Skeletal muscle cell (primary cell): ENCODE measurements at places on chromosomes 2 and 18.
A peak's percentile ranks its signal among the peaks of the same experiment; 100 is the strongest.

DNA sequence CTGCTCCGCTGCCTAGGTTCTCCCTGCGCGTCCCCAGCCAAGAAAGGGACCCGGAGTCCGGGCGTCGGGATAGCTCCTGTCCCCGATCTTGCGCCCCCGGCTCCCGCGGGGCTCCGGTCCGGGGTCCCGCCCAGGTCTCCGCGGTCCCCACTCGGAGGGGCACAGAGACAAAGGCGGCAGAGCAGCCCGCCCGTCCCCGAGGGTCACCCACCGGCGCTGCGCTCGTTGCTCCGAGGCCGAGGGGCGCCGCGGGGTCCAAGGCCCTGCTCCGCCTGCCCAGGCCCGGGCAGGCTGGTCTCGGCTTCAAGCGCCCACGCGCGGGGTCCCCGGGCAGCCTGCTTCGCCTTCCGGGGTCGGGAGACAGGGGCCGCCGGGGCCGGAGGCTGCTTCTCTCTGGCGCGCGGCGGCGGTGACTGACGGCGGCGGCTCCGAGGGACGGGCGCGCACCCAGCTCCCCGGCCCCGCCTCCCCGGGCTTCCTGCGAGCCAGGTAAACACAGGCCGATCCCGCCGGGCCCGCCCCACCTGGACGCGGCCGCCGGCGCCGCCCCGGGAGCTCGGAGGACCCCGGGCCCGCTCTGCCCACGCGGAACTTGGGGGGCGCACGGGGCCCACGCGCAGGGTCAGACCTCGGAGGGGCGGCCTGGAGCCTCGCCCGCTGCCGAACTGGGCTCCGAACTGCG lies at the start of gene MBP:
TSS of gene MBP (minus strand) at position 415 of the 682 bp plus-strand sequence. CDS start 27,522 bp downstream, outside the sequence.
- DNase-seq: no peak

- peak; percentile 46 for DNase-seq
These were observed 561.9 kb upstream of the ID2 start for GRCh38 chr2:8119782-8120505.

- DNase-seq: no peak
These were observed 88.1 kb downstream of the TTC27 start for GRCh38 chr2:32715981-32716380.

- DNase-seq: no peak
These were observed 44.8 kb downstream of the DIPK1C start for GRCh38 chr18:74412116-74412880.

DNA sequence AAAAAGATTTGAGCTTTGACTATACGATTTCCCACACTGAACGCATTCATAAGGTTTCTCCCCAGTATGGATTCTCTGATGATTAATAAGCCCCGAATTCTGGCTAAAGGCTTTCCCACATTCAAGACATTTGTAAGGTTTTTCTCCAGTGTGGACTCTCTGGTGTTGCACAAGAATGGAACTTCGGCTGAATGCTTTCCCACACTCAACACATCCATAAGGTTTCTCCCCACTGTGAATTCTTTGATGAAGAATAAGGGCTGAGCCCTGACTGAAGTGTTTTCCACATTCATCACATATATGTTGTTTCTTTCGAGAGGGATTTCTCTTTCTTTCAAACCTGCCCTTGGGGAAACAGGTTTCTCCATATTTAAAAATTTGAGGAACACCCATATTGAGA lies 6.9 kb downstream of the ZNF24 start:
- DNase-seq: no peak

- DNase-seq: no peak
These were observed 28.0 kb downstream of the GCG start for GRCh38 chr2:162123806-162124758.

GRCh38 chr18:73043211-73043610 lies 175.4 kb upstream of the NETO1 start:
- no peak for DNase-seq

DNA sequence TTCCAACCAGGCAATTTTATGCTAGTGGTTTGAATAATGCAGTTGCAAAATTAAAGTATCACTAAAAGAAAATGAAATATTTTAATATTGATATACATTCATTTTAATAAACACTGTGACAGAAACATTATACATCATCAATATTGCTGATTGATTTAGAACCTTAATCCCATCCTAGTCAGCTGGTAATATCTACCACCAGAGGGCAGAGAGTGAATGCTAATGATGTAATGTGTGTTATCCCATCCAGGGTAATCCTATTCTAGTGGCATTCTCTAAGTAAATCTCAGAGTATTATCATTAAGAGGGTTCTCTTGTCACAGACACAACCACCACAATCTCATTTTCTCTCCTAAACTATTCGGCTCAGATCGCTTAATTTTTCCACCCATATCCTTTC lies 477.4 kb downstream of the CPS1 start:
- no peak for DNase-seq

- no peak for DNase-seq
These were observed 36.6 kb downstream of the DPYSL5 start for GRCh38 chr2:26884486-26884885.

DNA sequence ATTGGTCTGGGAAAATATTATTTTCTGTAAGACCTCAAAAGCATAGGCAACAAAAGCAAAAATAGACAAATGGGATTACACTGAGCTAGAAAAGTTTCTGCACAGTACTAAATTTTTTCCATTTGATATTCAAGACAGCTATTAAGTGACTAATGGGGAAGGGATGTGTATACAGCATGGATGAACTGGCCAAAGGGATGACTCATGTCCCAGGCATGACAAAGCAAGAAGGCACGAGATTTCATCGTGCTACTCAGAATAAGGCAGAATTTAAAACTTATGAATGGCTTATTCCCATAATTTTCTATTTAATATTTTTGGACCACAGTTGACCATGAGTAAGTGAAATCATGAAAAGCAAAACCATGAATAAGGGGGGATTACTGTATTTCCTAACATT lies 1250.1 kb upstream of the GYPC start:
- DNase-seq: peak; percentile 88

- DNase-seq: no peak
These were observed 16.0 kb downstream of the ARID5A start for GRCh38 chr2:96552315-96553175.

DNA sequence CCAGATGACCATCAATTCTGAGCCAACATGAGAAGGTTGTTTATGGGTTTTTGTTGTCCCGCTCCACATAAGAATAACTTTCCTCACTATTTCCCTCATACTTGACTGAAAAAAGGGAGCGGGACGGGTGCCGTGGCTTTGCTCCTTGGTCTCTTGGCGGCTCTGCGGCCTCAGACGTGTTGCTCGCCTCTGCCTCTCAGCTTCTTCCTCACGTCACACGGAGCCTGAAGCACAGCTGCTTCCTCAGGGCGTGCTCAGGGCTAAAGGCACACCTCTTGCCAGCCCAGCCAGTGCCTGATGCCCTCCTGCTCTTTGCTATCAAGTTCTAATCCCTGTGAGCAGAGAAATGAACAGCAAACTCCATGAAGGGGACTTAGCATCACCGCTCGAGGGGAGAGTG lies 17.9 kb upstream of the ID2 start:
- no peak for DNase-seq

DNA sequence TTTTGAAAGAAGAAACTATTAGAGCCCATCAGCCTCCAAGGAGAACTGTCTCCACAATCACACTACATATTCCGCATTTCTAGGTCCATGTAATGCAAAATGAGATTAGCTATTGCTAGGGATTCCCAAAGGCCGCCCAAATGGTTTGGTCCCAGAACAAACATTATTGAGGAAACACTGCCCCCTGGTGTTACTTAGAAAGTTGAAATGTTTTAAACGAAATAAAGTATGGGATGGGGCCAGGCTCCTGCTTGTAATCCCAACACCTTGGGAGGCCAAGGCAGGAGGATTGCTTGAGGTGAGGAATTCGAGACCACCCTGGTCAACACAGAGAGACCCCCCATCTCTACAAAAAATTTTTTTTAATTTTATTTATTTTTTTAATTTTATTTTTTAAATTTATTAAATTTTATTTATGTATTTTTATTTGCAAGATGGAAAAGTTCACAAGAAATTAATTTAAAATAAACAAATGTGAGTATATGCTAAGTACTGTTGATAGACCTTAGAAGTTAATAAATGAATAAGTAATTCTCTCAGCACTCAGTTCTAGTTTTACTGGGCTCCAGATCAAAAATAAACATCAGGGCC lies 5.5 kb downstream of the NHEJ1 start:
- no peak for DNase-seq

DNA sequence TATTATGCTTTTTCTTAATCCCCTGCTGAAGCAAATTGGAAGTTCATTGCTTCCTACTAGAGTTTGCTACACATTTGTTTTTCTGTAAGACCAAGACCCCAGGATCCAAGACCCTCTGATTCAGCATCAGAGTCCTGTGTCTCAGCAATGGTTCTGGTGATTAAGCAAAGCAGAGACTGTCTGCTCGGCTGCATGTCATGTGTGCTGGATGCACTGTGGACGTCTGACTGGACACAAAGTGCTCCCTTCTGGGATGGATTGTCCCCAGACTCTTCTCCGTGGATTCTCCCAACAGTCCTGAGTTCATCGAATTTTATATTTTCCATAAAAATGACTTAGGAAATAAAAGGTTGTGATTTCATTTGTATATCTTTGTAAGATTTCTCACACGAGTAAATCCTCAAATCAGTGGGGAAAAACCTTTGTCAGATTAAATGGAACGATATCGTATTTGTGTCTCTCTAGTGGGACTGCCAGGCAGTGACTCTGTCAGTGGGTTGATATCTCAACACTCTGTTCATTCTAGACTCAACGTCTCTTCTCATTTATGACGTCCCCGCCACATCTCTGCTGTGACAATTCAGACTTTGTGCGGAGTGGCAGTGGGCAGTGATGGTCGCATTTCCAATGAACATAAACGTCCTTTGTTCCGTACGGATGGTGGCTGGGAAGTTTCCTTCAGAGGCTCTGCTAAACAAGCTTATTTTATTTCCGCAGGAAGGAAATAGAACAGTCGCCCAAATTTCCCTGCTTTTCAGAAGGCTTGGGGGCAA lies 58.6 kb downstream of the NCAPH start:
- no peak for DNase-seq

GRCh38 chr2:579351-579886 lies 97.8 kb downstream of the TMEM18 start:
- no peak for DNase-seq

GRCh38 chr18:55232506-55232905 lies 273.2 kb upstream of the CCDC68 start:
- no peak for DNase-seq
